ENCODE measurements at places on chromosomes 1 and 21. TPM values are rescaled to one million over a fixed set of nuclear protein-coding genes. Genes with fewer than 3 reads are reported as not detected.

DNA sequence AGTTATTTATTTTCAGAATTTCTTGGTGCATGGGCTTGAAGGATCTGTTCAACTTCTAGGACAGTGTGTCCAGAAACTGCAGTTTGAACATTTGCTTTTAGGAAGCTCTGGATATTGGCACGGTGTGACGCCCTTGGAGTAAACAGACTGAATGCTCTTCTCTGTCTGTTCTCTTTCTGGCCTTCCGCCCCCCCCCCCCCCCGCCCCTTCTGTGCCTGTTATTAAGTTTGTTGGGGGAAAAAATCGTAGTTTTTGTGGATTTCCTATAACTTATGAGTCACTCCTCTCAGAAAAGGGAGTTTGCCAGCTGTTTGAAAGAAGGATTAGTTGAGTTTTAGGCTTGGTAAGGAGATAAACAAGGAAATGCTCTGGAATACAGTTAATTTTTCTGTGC is 1.2 kb downstream of the KCTD3 start:
- peak; percentile 42 for DNase-seq

Gene CDCA8
- 5.4 TPM for polyA plus RNA-seq

Gene TPTE
- not detected for polyA plus RNA-seq

Gene THRAP3
- 50.0 TPM for polyA plus RNA-seq
